ENCODE measurements at places on chromosomes 2 and 18.
A peak's percentile ranks its signal among the peaks of the same experiment; 100 is the strongest.

GRCh38 chr2:111165084-111165483, 44.4 kb downstream of the BCL2L11 start:
- DNase-seq = no peak

GRCh38 chr2:53452957-53453748, 314.5 kb upstream of the CHAC2 start:
- peak; percentile 91 for DNase-seq

DNA sequence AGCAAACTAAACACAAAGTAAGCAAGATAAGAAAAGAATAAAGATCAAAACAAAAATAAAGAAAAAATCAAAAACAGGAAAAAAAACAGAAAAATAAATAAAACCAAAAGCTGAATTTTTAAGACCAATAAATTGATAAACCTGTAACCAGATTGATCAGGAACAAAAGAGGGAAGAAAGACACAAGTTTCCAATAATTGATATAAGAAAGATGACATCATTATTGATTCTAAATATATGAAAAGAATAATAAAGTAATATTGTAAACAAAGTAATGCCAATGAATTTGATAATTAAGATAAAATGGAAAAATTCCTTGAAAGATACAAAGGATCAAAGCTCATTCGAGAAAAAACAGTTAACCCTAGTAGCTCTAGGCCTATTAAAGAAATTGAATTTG, 394.6 kb upstream of the LRATD1 start:
- no peak for DNase-seq

GRCh38 chr2:8737571-8738175, 55.8 kb downstream of the ID2 start:
- DNase-seq = no peak

DNA sequence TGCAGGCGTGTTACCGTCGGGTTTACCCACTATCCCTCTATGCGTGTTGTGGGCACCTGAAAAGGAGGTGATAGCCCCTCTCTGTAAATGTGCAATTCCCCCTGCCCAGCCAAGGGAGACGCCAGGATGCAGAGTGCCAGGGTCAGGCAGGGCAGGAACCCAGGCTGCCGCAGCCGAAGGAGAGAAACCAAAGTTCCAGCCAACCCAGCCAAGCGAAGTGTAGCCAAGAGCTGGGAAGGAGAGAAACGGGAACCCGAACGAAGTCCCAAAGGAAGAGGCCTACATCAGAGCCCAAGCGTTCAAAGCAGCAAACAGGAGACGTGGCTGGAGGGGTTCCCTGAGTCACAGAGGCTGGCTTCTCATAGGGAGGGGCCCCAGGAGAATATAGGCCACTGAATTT, 24.2 kb upstream of the SPR start:
- DNase-seq = no peak

DNA sequence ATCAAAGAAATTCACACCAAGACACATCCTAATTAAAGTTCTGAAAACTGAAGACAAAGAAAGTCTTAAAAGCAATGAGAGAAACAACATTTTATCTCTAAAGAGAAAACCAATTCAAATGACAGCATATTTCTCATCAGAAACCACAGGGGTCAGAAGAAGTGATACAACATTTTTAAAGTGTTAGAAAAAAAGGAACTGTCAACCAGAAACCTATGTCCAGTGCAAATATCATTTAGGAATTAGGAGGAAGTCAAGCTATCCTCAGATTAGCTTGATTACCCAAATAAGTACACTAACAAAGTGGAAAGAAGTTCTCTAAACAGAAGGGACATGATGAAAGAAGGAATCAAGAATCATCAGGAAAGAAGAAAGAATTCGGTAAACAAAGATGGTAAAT, 59.5 kb upstream of the BCL2L11 start:
- DNase-seq = no peak

GRCh38 chr18:24536326-24536725, 75.9 kb downstream of the HRH4 start:
- no peak for DNase-seq

DNA sequence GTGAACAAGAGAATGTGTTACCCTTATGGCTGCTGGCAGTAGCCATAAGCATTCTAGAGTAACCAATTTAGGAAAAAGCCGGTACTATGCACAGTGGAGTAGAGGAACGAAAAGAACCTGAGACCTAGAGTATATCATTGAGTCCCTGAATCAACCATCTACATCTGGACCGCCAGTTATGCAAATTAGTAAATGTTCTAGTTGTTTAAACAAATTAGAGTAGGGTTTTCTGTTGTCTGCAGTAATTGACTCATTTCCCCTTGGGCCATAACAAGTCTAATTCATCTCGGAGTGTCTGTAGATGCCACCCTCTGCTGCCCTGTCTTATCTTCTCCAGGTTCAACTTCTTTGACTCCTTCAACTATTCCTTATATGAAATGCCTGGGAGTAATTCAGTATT, 60.1 kb upstream of the CAPN13 start:
- no peak for DNase-seq

GRCh38 chr2:119598596-119599263, 54.5 kb downstream of the CFAP221 start:
- DNase-seq = peak; percentile 8

DNA sequence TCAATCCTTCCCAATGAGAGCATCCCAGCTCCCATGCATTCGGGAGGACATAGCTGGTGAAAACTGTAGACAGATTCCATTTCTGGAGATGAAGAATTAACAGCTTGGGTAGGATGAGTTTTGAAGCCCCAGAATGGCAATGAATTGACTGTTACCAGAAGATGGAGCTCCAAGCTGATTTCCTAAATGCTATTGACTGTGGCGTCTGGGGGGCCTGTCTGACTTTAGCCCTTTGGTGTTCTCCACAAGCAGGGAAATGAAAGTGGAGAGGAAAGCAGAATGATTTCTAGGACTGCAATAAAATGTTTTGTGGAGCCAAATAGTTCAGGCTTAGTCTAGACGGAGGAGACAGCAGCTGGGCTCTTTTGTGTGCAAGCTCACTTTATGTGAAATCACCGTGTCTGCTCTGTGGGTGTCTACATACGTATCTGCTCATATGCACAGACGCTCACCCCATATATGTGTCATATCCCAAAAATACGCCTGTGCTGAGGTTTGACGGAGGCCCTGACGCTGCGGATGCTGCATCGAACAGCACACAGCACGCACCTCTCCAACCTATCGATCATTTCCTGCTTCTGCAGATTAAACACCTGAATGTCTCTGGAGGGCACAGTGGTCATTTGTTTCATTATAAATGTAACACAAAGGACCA, 166.4 kb upstream of the PXDN start:
- peak; percentile 18 for DNase-seq

DNA sequence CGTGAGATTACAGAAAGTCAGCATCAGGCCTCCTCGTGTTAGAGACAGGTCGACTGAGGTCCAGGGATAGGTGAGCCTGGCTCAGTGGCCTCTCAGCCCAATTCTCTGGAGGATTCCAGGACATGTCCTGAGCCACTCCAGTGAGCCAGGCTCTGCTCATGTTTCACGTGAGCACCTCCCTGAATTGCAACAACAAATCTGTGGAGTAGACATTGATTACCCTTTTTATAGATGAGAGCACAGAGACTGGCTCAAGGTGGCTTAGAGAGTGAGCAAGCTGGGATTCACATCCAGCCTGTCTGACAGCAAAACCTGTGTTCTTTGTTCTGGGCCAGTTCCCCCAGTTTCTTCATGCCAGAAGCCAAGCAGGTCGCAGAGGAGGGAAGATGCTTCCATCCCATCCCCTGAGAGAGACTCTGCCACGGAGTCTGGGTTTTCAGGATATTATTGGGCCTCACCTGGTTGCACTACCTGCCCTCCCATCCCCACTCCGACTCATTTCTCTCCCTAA, 46.4 kb downstream of the HS1BP3 start:
- DNase-seq = no peak

DNA sequence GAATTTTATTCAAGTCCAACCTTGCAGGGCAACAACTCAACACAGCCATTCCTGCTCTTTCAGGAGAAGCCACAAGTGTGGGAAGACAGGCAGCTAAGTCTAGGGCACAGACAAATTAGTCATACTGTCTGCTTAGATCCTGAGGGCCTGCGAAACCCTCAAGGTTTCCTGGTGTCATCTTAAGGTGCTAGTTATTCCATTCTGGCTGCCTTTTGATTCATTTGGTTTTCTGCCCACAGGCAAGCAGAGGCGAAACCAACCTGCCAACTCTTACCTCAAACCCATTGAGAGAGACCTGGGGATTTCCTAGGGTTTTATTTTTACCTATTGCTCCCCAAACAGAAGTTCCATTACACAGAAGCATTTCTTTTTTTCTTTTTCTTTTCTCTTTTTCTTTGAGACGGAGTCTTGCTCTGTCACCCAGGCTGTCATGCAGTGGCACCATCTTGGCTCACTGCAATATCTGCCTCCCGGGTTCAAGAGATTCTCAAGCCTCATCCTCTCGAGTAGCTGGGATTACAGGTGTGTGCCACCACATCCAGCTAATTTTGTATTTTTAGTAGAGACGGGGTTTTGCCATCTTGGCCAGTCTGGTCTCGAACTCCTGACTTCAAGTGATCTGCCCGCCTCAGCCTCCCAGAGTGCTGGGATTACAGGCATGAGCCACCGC, 23.7 kb upstream of the SCYGR1 start:
- DNase-seq = no peak

DNA sequence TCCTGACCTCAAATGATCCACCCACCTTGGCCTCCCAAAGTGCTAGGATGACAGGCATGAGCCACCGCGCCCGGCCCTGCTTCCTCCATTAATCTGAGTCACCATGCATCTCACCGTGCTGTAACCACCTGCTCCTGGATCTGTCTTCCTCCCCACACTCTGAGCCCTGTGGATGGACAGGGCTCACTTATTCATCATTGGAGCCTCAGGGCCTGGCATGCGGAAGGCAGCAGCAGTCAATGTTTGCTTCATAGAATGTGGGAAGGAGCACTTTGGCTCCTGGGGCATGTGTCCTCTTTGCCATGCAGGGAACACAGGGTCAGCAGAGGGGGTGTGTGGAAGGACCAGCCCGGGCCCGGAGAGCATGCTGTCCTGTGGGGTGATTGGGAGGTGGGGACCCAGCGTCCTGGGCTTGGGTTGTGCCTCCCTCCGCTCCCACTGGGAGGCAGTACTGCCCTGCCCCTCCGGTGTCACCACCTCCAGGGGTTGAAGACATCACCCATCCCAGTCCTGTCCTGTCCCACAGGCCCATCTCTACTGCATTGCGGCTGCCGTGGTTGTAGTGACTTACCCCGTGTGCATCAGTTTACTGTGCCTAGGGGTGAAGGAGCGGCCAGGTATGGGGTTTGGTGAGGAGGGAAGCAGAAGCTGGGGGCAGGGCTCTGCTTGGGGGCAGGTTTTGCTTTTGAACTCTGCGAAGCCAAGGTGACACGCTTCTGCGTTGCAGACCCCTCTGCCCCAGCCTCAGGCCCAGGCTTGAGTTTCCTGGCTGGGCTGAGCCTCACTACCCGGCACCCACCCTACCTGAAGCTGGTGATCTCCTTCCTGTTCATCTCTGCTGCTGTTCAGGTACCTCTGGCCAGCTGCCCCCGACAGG, 11.5 kb downstream of the MFSD2B start:
- DNase-seq = no peak
